Left lung (tissue), 14 donors: ENCODE measurements at places on chromosomes 4 and X. TPM values are rescaled to one million over a fixed set of nuclear protein-coding genes. Genes with fewer than 3 reads are reported as not detected.

CFAP47 gene
- total RNA-seq = 0.26 TPM

DNA sequence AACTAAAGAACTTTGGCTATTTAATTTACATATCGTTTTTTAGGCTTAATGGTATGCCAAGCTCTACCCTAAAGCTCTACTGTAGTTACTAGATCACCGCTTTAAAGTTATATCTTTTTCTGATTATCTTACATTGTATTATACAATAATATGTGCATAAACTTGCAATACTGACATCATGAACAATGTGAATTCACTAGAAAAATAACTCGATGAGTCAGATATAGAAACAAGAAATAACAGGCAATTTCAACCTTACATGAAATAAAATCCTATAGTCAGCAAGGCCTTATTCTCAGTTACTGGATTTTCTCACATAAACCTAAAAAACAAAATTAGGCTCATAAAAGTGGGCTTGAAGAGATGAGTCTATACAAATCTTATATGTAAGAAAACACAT, 32.5 kb downstream of the PDGFC start:
- H3K36me3 ChIP-seq = no peaks in the 10 kb centered on the region
- no peaks in the 10 kb centered on the region for H3K27me3 ChIP-seq
- H3K27ac ChIP-seq = peak overlapping the region; percentile 38
- DNase-seq = no peak
- no peaks in the 10 kb centered on the region for H3K4me1 ChIP-seq

COX18 gene
- 14.6 TPM for total RNA-seq

ARX gene
- total RNA-seq = 0.26 TPM

- DNase-seq = no peak
- peak overlapping the region; percentile 26 for H3K4me3 ChIP-seq
- H3K36me3 ChIP-seq = no peaks in the 10 kb centered on the region
- peaks cover 40% of the 10 kb centered on the region for H3K27me3 ChIP-seq
Measured at GRCh38 chr4:76585897-76586360, 150.9 kb downstream of the SHROOM3 start.

GRCh38 chrX:45628041-45628440, 427.4 kb upstream of the DIPK2B start:
- H3K4me1 ChIP-seq = no peaks in the 10 kb centered on the region
- H3K27ac ChIP-seq = no peak overlapping the region
- H3K4me3 ChIP-seq = no peak overlapping the region
- no peak for DNase-seq

REST gene
- total RNA-seq = 38.7 TPM

DNA sequence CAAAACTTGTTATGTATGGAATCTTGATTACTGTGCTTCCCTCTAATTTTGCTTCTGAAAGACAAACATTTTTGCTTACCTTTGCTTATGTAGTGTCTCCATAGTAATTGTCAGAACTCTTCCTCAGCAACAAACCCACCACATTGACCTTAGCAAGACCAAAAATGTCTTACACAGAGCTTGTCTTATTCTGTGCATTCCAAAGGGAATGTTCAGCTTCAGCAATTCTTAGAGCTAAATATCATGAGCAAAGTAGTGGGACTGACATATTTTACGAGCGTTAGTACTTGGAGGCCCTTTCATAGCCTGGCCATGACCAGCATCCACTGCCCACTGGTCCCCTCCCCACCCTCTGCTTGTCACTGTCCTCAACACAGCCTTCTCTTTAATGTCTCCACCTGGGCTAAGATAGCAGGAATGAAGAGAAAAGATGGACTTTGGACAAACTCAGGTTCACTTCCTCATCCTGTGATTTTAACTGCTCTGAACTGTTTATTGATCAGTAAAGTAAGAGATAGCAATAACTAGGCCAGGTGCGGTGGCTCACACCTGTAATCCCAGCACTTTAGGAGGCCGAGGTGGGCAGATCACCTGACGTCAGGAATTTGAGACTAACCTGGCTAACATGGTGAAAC, 15.5 kb upstream of the SH3D19 start:
- no peaks in the 10 kb centered on the region for H3K4me1 ChIP-seq
- DNase-seq = no peak
- H3K4me3 ChIP-seq = no peak overlapping the region
- H3K36me3 ChIP-seq = no peaks in the 10 kb centered on the region

EMCN gene
- 46.1 TPM for total RNA-seq

COX7B2 gene
- total RNA-seq = not detected

- H3K4me1 ChIP-seq = no peaks in the 10 kb centered on the region
- no peak for DNase-seq
- H3K36me3 ChIP-seq = no peaks in the 10 kb centered on the region
- no peaks in the 10 kb centered on the region for H3K27me3 ChIP-seq
- H3K27ac ChIP-seq = peak overlapping the region; percentile 41
- no peak overlapping the region for H3K4me3 ChIP-seq
Measured at GRCh38 chr4:76665153-76665552, 230.1 kb downstream of the SHROOM3 start.

ARSJ gene
- total RNA-seq = 23.6 TPM

GRCh38 chrX:148681605-148682004, 181.2 kb downstream of the AFF2 start:
- no peak overlapping the region for H3K4me3 ChIP-seq
- DNase-seq = no peak
- H3K4me1 ChIP-seq = no peaks in the 10 kb centered on the region
- no peaks in the 10 kb centered on the region for H3K27me3 ChIP-seq
- H3K27ac ChIP-seq = no peak overlapping the region

DMRTC1 gene
- total RNA-seq = 0.20 TPM

EGF gene
- total RNA-seq = 4.2 TPM

DNA sequence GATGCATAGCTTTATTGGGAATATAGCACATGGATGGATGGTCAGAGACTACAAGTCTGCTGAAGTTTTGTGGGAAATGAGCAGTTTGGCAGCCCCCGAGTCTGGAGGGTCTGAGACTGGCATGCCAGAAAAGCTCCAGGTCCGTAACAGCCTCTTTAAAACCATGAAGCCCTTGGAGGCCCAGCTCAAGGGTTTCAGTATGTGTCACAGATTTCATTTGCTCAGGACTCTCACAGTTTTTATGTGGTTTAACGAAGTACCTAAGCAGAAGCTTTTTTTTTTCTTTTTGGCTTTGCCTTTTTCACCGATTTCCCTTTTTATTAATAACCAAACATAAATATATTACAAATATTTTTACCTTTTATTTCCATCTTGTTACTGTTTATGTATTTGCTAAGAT, 30.6 kb upstream of the TMEM184C start:
- H3K4me3 ChIP-seq = no peak overlapping the region
- H3K27ac ChIP-seq = no peak overlapping the region
- H3K36me3 ChIP-seq = no peaks in the 10 kb centered on the region
- no peaks in the 10 kb centered on the region for H3K27me3 ChIP-seq
- peaks cover 5% of the 10 kb centered on the region for H3K4me1 ChIP-seq
- no peak for DNase-seq

DNA sequence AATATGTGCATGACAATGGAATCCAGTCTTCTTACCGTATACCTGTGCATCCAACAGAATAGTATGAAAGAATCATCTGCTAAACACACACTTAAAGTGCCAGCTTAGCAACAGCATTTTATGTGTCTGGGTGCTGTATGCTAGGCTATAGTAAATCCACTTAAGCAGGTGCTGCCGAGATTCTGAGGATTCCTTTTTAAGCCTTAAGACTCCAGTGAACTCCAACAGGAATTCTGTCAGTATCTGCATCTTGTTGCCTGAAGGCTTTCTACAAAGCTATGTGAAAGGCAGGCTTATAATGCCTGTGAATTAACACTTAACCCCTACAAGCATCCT, 1076.4 kb upstream of the PABPC4L start:
- H3K36me3 ChIP-seq = no peaks in the 10 kb centered on the region
- no peaks in the 10 kb centered on the region for H3K27me3 ChIP-seq
- no peak overlapping the region for H3K27ac ChIP-seq
- no peak overlapping the region for H3K4me3 ChIP-seq
- no peaks in the 10 kb centered on the region for H3K4me1 ChIP-seq

- no peaks in the 10 kb centered on the region for H3K27me3 ChIP-seq
- no peak overlapping the region for H3K4me3 ChIP-seq
- H3K27ac ChIP-seq = no peak overlapping the region
- DNase-seq = no peak
Measured at GRCh38 chrX:96689991-96690390, 5.3 kb downstream of the DIAPH2 start.

- no peaks in the 10 kb centered on the region for H3K36me3 ChIP-seq
- H3K4me3 ChIP-seq = no peak overlapping the region
- no peak overlapping the region for H3K27ac ChIP-seq
- no peaks in the 10 kb centered on the region for H3K4me1 ChIP-seq
- DNase-seq = no peak
Measured at GRCh38 chrX:37454537-37455285, 105.5 kb downstream of the PRRG1 start.

TGIF2LX gene
- total RNA-seq = not detected

GRCh38 chrX:105882581-105883275, 60.4 kb downstream of the NRK start:
- peaks cover 3% of the 10 kb centered on the region for H3K27me3 ChIP-seq
- H3K4me3 ChIP-seq = no peak overlapping the region
- H3K27ac ChIP-seq = no peak overlapping the region

DNA sequence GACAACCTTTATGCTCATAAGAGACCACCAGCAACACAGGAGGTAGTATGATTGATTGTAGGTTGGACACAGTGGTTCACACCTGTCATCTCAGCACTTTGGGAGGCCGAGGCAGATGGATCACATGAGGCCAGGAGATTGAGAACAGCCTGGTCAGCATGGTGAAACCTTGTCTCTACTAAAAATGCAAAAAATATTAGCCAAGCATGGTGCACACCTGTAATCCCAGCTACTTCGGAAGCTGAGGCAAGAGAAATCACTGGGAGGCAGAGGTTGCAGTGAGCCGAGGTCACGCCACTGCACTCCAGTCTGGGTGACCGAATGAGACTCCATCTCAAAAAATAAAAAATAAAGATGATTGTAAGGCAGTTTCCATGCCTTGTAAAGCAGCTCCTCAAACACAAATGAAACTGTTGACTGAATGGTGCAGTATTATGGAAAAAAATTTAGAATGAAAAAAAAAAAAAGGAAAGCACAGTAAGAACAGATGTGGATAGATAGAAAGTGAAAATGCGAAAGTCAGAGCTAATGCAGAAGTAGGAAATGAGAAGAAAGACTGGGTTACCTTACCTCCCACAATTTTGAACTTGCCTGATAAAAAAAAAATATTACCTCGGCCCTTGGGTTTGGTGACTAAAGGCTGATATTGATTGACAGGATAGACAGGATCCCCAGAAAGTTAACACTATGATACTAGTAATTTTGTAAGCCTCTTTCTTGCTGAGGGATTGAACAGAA, 249.2 kb upstream of the TRAM1L1 start:
- H3K27me3 ChIP-seq = no peaks in the 10 kb centered on the region
- H3K36me3 ChIP-seq = no peaks in the 10 kb centered on the region
- no peaks in the 10 kb centered on the region for H3K4me1 ChIP-seq
- DNase-seq = no peak
- no peak overlapping the region for H3K27ac ChIP-seq

PABPC5 gene
- total RNA-seq = 2.1 TPM

SLC2A9 gene
- total RNA-seq = 19.0 TPM

MAPK10 gene
- 17.4 TPM for total RNA-seq

GPR119 gene
- total RNA-seq = not detected

GRCh38 chrX:111511477-111511876, at the start of gene SERTM2:
Gene SERTM2, plus strand, starts transcription at chrX:111511645. Its CDS starts 7,213 bp downstream, at chrX:111518858.
- H3K27ac ChIP-seq = no peak within 1 kb of the TSS
- H3K4me1 ChIP-seq = no peaks in the 10 kb centered on the region
- H3K4me3 ChIP-seq = no peak within 1 kb of the TSS
- no peaks in the 10 kb centered on the region for H3K27me3 ChIP-seq
- no peak for DNase-seq
- no peaks in the 10 kb centered on the region for H3K36me3 ChIP-seq

DNA sequence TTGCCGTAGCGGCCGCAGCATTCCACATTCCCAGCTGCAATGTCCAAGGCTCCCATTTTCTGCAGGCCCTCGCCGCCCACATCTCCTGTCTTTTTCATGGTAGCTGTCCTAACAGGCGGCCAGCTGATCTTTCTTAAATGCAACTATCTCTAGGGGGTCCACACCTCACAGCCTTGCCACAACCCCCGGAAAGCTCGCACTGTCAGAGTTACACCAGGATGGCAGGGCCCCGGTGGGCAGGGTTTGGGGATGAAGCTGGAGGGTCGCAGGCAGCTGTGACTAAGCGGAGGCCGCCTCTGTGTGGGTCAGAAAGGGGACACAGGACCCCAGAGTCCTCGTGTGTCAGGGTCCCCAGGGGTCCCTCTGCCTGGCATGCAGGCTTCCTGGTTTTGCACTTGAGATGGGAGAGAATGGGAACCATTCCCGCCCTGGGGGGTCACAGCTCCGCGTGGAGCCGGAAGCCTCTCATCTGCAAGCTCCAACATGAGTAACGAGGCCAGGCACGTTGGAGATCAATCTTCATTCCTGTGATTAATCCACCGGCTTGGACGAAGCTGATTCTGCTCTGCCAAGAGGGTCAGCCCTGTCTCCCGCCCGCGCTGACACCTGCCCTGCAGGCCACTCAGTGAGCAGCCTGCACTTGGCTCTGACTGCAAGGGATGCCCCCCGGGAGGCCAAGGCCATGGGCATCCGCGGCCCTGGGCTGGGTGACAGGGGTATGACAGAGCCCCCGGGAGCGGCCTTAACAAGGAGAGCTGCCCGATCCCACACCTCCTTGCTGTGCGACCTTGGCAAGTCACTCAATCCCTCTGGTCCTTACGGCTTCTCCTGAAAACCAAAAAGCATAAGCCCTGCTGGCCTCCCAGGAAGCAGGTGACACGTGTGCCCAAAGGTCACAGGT, 97.9 kb downstream of the ADRA2C start:
- no peaks in the 10 kb centered on the region for H3K4me1 ChIP-seq
- no peak overlapping the region for H3K4me3 ChIP-seq
- H3K27me3 ChIP-seq = no peaks in the 10 kb centered on the region
- H3K27ac ChIP-seq = no peak overlapping the region

KCNE5 gene
- not detected for total RNA-seq

DNA sequence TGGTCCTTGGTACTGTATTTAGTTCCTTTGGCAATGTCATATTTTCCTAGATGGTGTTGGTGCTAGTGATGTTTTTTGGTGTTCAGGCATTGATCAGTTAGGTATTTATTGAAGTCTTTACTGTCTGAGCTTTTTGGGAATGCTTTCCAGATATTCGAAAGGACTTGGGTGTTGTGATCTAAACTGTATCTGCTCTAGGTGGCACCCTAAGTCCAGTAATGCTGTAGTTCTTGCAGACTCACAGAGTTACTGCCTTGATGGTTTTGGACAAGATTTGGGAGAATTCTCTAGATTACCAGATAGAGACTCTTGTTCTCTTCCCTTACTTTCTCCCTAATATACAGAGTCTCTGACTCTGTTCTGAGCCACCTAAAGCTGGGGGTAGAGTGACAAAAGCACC, 513.6 kb upstream of the PITX2 start:
- H3K36me3 ChIP-seq = no peaks in the 10 kb centered on the region
- no peak overlapping the region for H3K4me3 ChIP-seq
- H3K27ac ChIP-seq = no peak overlapping the region
- no peaks in the 10 kb centered on the region for H3K27me3 ChIP-seq
- DNase-seq = no peak
- H3K4me1 ChIP-seq = no peaks in the 10 kb centered on the region

- no peaks in the 10 kb centered on the region for H3K27me3 ChIP-seq
- no peak for DNase-seq
- H3K4me1 ChIP-seq = no peaks in the 10 kb centered on the region
- no peak overlapping the region for H3K4me3 ChIP-seq
- no peak overlapping the region for H3K27ac ChIP-seq
Measured at GRCh38 chr4:167100120-167100519, 134.2 kb downstream of the SPOCK3 start.
